Activated CD4-positive, alpha-beta T cell treated with anti-CD3 and anti-CD28 coated beads, Interleukin-2, amount 10 ng/mL, durations not matched to agents 7 days and 5 days (primary cell): ENCODE measurements at places on chromosomes 11 and 22.

- DNase-seq, result peak; percentile 42
Measured at GRCh38 chr11:1574238-1574932, 2.3 kb upstream of the DUSP8 start.

DNA sequence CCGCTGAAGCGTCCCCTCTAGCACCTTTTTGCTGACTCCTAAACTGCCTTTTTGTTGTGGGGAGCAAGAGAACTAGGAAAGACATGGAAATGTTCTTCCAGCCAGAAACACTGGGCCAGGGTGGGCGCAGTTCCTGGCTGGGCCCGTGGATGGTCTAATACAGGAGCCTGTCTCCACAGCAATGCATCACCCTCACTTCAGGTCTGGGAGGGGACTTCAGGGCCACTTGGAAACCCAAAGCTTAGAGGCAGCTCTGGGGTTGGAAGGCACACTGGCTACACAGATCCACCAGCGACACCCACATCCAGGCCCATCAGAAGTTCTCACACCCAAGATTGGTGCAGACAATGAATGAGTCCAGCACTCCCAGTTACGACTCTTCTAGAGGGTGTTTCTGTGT lies 120.3 kb downstream of the ETS1 start:
- peak; percentile 9 for DNase-seq

- no peak for DNase-seq
Measured at GRCh38 chr11:109972181-109972715, 120.9 kb upstream of the ZC3H12C start.

DNA sequence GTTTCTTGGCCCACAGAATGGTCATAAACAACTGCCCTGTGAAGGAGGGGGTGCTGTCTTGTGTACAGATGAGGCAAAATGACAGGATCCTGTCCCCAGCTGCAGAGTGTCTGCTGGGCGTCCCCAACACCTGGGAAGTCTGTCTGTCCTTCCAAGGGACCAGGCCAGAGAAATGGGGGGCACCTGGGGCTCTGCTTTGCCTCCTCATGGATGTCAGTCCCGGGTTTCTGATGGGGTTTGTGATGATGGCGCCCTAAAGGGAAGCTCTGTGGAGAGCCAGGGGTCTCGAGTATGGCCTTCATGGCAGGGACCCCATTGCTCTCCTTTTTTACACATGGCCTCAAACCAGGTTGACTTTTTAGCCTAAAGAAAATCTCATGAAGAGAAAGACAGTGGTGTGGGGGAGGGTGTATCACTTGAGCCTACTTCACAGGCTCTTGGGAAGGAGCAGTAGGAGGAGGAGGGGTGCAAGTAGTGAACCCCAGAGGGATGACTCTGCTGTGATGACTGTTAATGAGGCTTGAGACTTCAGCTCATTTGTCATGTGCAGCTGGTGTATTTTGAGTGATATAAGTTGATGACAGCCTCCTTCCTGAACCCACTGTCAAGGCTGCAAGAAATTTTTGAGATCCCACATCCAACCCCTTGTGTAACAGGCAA lies 40.6 kb upstream of the TUB start:
- no peak for DNase-seq

DNA sequence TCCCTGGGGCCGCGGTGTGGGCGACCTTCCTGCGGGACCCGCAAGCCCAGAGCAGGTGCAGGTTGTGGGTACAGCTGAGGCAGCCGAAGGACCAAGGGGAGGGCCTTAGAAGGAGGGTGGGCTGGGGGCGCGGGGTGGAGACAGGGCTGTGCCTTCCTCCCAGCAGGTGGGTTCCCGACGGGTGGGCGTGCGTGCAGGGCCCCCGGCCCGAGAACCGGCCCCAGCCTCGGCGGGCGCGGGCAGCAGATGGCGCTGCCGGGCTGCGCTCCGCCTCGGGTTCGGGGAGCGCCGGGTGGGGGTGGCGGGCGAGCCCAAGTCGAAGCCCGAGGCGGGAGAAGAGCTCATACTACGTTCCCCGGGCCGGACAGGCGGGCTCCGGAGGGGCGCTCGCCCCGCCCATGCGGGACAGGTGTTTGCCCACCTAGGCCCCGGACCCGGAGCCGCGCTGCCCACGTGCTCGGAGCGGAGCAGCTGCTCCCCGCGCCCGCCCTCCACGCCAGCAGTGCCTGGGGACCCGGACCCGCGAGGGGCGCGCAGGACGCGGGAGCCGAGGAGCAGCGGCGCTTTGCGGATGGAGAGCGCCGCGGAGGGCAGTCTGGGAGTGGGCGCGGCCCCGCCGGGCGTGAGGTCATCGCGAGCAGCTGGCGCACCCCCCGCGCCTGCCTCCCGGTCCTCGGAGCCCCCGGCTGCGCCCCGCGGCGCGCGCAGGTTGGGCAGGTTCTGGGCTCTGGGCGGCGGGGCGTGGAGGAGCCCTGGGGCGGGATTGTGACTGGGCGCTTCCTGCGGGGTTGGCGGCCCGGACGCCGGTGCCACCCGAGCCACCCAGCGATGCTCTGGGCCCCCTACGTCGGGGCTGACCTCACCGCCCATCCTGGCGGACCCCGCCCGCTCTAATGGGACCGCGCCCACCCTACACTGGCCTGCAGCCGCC lies 25.3 kb downstream of the DUSP8 start:
- peak; percentile 14 for DNase-seq
